ENCODE measurements at places on chromosomes 3 and 15.

DNA sequence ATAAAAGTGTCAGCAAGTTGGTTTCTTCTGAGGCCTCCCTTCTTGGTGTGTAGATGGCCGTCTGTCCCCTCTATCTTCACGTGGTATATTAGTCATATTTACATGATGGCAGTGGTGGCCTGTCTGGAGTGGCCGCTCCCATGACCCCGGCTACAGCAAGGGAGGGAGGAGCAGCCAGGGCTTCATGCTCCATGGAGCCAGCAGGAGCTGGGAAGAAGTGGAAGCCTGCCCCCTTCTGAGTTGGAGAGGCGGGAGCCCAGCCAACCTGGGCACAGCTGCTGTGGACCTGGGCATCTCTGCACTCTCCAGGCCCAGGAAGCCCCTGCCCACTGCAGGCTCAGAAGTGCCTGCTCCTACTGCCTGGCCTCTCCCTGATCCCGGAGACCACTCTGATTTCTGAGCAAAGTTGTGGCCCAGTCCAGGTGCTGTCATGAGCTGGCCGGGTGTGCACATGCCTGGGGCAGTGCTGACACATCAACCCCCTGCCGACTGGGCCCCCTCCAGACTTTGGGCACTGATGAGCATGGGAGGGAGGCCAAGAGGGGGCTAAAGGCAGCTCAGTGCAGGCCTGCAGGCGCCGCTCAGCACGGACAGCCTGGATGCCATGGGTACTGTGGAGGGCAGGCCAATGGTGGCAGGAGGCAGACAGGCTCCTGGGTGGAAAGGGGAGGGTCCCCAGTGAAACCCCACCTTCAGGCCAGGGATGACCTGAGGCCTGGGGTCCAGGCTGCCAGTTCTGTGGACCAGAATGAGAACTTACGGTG, 84.8 kb downstream of the SERPINI1 start:
- DNase-seq: no peak

GRCh38 chr15:26620528-26621458, 152.1 kb downstream of the GABRB3 start:
- DNase-seq: no peak

DNA sequence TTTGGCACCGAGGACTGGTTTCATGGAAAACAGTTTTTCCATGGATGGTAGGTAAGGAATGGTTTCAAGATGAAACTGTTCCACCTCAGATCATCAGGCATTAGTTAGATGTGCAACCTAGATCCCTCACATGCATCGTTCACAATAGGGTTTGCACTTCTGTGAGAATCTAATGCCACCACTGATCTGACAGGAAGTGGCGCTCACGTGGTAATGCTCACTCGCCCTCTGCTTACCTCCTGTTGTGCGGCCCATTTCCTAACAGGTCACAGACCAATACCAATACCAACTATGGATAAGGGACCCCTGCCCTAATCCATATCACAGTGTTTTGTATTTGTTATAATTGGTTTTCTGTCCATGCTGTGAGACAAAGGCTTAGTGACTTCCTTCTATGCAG, 58.9 kb downstream of the SLMAP start:
- DNase-seq: no peak

DNA sequence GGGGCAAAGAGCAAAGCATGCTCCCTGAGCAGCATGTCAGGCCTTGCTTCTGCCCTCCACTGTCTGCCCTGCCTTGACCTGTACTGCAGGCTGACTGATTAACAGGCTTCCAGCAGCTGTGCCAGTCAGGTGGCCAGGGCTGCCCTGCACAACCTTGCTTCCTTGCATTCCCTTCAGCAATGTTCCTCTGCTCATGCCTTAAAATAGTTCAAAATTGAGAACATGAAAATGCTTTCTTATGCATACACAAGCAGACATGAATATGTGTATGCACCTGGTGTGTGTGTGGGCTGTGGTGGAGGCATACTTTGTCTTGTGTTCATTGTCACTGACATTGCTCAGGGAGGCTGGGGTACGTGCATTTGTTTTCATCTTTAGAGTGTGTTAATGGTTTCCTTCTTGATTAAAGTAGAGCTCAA, 1.2 kb upstream of the SLC22A13 start:
- DNase-seq: no peak

DNA sequence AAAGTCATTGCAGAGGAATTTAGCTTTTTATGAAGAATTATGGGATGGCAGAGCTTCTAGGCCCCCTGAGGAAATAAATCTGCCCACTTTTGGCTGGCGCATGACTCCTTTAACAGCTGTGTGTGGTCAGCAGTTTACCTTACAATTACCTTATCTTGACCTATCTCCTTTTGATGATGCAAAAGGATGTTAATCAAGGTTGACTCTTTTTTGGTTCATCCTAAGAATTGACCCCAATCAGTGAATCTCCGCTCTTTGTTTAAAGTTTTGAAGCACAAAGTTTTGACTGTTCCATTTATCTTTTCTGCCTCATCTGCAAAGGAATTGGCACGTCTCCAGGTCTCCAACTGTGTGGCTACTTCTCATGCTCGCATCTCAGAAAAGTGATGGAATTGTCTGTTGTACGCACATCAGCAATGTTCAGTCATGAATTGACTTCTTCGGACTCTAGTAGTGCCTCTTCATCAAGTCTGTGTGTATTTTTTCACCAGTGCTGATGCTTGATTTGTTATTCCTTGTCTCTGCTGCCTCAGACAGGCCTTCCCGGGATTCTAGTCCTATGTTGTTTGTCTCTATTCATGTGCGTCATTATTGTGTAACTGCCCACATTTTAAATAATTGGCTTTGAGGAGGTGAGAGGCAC, 196.2 kb upstream of the CFAP20DC start:
- DNase-seq: no peak

GRCh38 chr3:12967606-12968351, 105.5 kb downstream of the IQSEC1 start:
- peak; percentile 55 for DNase-seq

- DNase-seq: no peak
Measured at GRCh38 chr3:166759736-166760513, 620.2 kb downstream of the ZBBX start.
